ENCODE measurements at places on chromosomes 13 and 19.

GRCh38 chr19:1042689-1043511 is 3.0 kb downstream of the ABCA7 start:
- no peak for DNase-seq

GRCh38 chr13:81726037-81726726 is 1385.3 kb upstream of the SPRY2 start:
- DNase-seq, result peak; percentile 61

DNA sequence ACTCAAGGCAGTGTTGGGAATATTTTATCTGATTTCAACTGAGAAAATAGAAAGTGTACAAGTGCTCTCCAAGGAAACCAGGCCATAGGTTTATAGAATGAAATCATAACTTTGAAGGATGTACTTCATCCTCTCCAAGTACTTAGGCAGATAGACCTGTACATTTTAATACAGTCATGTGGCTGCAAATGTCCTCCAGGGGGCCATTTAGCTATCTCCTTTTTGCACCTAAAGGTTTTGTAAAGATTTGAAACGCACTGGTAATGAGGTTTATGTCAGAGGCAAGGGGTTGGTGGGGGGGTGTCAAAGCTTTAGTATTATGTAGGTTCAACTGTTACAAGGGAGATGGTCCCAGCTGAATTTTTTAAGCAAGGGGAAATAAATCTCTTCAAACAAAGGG is 364.4 kb downstream of the DCT start:
- DNase-seq, result no peak

GRCh38 chr13:52405767-52406494 is at the start of gene THSD1:
THSD1 (minus strand) TSS chr13:52406172; CDS start chr13:52402600, 3,572 bp downstream.
- DNase-seq, result peak; percentile 67

DNA sequence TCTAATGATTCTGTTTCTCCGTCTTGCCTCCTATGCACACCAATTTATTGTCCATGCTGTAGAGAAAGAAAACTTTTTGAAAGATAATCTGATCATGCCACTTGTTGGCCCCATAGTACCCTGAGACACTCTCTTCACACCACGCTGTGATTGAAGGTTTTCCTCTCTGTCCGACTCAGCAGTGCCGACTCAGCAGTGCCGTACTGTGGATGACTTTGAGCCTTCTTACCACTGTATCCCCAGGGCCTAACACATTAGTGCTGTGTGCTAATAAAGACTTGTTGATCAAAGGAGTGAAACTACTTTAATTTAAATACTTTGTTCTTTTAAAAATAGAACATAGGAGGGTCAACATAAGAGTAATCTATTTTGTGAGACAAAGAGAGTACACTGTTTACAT is 429.6 kb downstream of the KLF12 start:
- no peak for DNase-seq

DNA sequence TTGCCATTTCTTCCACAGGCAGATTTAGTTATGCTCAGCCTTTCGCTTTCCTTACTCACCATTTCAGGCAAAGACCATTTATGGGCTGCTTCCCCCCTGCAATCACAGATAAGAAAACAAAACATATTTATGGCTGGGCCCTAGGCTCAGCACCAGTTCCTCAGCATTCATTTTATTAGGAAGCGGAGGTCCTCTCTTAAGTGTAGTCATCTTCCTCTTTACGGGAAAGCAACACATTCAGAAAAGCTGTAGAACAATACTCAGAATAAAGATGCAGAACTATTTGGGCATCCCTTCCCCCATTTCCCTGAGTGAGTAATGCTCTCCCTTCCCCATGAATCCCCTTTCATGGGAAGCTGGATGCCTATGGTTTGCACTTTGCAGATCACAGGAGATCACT is 27.9 kb downstream of the FLT1 start:
- DNase-seq, result no peak

DNA sequence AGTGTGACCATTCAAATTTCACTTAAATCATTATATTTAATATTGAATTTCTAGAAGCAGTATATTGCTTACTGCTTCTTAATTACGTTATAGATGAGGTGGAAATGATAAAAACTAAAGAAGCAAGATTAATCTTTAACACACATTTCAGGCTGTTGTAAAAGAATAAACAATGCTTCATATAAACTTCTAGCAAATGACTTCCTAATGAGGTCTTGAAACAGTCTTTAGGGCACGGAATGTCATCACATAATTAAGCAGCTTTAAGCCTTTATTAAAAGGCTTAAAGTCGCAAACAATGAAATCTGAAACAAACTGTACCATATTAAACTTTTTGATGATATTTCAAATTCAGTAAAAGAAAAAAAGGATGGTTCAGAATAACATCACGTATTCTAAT is 1.9 kb downstream of the SLITRK6 start:
- DNase-seq, result no peak

GRCh38 chr19:33552191-33552927 is 30.8 kb upstream of the PEPD start:
- no peak for DNase-seq

GRCh38 chr19:8491574-8491973 is 10.9 kb downstream of the PRAM1 start:
- DNase-seq, result no peak

DNA sequence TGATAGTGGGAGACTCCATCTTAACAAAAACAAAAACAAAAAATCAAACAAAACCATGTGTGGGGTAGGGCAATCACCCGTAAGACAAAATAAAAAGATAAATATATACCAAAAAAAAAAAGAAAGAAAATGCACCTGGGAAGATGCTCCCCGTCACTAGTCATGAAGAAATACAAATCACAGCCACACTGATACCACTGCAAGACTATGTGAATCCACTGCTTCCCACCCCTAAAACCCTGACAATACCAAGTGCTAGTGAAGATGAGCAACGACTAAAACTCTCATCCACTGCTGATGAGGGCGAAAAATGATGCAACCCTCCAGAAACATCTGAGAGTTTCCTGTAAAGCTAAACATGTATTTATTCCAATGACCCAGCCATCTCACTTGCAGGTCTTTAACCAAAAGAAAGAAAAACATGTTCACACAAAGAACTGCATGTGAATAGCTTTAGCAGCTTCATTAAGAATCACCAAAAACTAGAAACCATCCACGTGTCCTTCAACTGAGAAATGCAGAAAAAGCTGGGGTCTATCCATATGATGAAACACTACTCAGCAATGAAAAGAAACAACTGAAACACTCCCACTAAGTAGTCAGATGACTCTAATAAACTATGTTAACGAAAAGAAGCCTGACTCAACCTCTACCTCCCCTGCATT is 31.7 kb downstream of the BRD4 start:
- no peak for DNase-seq

GRCh38 chr13:111460548-111461444 is 140.4 kb downstream of the TEX29 start:
- peak; percentile 32 for DNase-seq

DNA sequence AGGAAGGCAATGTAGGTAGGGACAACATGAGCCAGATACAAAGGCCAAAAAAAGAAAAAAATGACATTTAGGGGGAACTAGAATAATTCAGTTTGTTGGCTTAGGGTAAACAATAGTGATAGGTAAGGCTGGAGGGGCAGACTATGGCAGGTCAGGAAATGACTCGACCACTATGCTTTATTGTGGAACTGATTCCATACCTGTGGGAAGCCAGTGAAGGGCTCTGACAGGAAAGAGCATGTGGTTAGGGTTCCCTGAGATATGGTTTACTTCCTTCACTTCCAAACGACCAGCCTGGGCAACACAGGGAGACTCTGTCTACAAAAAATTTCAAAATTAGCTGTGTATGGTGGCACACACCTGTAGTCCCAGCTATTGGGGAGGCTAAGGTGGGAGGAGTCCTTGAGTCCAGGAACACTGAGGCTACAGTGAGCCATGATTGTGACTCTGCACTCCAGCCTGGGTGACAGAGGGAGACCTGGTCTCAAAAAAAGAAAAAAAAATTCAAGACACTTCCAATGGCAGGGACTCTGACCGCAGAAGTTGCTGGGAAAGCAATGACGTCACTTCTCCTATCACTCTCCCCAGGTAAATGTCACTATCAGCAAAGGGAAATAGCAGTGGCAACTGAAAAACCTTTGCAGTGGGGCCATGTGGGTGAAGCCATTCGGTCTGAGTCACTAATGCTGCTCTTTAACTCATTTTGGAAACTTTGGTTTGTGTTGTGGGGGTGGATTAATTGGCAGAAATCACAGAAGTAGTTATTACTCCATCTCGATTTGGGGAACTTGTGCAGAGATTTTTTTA is 192.8 kb upstream of the TSC22D1 start:
- peak; percentile 24 for DNase-seq

DNA sequence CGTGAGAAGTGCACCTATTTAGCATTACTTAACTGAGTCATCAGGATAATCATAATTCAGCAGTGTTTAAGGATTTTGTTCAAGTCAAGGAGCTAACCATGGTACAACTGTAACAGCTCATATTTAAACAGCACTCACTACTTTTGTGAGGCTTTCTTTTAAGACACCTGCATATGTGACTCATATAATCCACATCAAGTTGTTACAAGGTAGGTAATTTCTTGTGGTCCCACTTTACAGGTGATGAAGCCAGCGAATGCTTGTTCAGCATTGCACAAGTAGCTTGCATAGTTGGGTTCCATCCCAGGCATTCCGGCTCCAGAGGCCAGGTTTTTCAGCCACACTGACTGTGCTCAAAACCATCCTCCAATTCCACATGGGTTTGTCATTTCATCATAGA is 569.2 kb downstream of the MYO16 start:
- DNase-seq, result no peak

DNA sequence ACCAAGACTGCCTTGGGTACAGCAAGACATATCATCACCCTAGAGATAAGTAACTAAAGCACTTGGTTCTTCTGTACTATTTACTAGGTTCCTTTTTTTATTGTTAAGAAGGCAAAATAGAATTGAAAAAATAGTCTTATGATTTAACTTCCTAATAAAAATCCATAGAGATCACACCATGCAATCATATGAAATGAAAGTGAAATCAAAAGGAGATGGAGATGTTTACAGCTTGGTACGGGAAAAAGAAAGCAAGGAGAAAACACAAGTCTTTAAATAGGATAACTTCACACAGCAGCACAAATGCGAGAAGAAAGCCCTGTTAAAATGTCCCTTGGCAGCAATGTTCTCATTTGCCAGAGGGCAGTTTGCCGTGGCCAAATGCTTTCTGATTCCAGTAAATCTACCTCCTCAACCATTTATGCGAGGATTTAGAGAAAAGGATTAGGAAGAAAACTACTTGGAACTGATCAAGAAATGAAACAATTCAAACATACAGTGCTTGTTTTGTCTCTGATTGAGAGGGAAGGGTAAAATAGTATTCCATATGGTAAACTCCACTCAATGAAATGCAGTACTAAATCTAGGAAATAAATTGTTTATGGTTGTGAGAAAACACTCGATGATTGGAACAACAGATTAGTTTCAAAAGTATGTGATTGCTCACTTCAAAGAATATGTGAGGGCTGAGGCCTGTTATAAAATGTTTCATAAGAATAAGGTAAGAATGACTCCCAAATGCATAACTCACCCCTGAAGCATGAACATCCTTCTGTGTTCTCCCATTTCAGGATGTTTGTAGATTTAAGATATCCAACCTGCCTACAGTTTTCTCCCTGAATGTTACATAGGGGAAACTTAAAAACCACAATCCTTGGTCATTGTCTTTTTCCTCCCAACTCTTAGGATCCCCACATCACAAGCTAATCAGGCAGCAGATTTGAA is 487.8 kb downstream of the DACH1 start:
- peak; percentile 29 for DNase-seq

DNA sequence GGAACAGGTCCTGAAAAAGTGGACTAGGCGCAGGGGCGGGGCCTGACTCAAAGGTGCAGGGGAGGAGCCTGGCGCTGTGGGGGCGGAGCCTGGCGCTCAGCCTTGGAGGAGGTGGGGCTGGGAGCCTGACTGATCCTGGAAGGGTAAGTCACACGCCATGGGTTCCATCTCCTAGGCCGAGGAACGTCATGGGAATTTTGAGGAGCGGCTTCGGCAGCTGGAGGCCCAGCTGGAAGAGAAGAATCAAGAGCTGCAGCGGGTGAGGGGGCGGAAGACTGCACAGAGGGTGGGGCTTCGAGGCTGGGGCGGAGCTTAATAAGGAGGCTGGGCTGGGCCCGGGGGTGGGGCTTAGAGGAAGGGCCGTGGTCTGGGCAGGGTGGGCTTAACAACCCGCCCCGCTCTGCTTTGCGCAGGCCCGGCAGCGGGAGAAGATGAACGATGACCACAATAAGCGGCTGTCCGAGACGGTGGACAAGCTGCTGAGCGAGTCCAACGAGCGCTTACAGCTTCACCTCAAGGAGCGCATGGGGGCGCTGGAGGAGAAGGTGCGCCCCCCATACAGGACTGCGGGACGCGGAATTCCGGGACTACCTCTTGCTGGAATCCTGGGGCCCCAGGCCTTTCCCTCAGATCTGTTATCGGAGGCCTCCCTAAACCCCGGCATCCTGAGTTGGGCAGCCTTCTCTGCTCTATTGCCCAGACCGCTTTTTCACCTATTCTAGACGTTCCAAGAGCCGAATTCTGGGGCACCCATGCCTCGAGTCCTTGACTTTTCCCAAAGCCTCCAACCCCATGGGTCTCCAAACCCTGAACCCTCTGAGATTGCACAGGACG is 14.5 kb downstream of the PPFIA3 start:
- no peak for DNase-seq

GRCh38 chr19:33399745-33400681 is 26.5 kb downstream of the CEBPG start:
- no peak for DNase-seq

- DNase-seq, result no peak
Measured at GRCh38 chr13:21675095-21675991, 4.5 kb downstream of the FGF9 start.

GRCh38 chr19:52689843-52690368 is 44.9 kb downstream of the ZNF611 start:
- DNase-seq, result peak; percentile 1

DNA sequence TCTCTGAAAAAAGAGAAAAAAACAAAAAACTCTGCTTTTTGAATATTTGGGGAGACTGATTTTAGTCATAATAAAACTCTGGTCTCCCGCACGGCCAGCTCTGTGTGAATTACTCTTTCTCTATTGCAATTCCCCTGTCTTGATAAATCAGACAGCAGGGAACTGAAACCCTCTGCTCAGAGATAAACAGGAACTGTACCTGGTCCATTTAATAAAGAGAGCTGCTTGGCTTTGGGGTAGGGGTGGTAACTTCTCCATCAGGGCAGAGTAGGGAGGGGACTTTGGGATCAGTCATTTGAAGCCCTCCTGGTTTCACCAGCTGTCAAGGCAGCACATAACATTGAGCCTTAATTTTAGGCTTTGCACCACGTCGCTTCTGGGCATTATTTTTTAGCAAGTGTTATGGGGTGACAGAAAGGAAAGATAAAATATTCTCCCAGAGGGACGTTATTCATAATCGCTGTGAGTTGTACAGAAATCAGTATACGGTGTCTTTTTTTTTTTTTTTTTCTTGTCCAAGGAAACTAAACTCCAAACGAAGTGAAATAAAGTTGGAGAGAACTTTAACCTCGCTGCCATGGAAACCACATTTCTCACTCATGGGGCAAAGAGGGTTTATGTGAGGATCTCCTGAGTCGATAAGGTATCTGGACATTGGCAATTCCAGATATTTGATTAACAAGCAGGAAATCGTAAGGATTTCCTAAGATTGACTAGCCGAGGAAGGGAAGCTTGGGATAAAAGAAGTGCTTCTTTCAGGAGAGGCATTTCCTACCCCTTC is 99.0 kb upstream of the MRI1 start:
- DNase-seq, result no peak

Data from HT1080 (cell line).